ENCODE measurements at places on chromosomes 5 and 9.

GRCh38 chr9:129322022-129322621 lies 144.1 kb upstream of the IER5L start:
- DNase-seq: no peak

DNA sequence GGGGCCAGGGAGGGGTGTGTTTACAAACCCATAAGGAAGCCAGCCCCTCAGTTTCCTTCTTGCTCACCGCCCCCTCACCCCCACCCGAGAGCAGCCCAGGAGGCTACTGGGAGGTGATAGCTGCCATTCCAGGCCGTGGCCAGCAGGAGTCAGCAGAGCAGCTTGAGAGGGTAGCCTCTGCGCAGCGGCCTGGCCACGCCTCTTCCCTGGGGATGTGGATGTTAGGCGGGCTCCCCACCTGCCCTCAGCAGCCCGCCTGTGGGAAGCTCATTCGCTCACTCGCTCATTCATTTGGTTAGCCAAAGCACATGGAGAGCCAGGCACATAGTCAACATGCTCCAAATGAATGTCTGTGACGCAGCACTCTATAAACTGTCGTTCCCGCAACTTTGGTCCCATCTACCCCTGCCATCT lies 6.1 kb upstream of the DPM2 start:
- no peak for DNase-seq

- DNase-seq: no peak
These were observed 49.0 kb downstream of the NPR3 start for GRCh38 chr5:32760091-32760509.

DNA sequence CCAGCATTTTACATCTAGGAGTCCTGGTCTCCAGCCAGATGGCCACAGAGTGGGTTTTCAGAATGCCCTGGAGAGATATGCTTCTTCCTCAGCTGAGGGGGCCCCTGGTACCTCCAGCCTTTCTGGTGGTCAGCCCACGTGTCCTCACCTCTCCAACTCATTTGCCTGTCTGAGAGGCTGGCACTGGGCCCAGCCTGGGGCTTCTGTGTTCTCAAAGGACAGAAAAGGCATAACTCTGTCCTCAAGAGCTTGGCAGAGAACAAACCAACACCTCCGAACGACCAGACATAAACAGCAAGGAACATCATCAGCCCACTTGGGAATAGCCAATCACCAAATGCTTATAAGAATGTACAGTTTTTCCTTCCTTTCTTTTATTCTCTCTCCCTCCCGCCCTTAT lies 17.1 kb downstream of the ENG start:
- DNase-seq: no peak

All from LNCaP clone FGC (cell line).